NCI-H69 (cell line): ENCODE measurements at places on chromosomes 1 and 21.

GRCh38 chr1:80919426-80919825, 881.3 kb upstream of the ADGRL2 start:
- DNase-seq, result no peak

DNA sequence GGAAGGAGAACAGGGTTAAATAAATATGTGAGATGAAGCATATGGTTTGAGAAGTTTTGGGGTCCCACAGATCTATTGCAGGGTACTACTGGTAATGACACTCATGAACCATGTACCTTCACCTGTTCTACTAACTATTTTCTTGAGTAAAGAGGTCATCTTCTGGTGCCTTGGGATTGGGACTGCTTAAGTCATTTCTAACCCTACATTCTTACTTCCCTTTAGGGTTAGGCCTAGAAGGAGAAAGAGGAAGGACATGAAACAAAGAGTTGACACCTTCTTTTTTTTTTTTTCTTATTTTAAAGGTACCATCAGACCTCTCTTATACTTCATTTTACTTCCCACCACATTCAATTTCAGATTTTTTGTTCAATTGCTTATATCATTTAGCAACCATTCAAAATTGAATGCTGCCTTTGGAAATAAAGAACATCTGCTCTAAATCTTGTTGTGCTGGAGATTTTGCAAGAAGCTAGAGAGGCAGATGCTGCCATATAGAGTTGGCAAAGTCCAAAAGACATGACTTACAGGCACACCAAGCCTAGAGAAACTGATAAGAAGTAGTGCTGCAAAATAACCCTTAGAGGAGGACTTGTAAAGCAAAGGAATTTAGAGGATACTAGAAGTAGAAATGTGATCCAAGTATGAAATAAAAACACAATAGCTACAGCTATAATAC, 374.4 kb upstream of the ST6GALNAC5 start:
- no peak for DNase-seq

DNA sequence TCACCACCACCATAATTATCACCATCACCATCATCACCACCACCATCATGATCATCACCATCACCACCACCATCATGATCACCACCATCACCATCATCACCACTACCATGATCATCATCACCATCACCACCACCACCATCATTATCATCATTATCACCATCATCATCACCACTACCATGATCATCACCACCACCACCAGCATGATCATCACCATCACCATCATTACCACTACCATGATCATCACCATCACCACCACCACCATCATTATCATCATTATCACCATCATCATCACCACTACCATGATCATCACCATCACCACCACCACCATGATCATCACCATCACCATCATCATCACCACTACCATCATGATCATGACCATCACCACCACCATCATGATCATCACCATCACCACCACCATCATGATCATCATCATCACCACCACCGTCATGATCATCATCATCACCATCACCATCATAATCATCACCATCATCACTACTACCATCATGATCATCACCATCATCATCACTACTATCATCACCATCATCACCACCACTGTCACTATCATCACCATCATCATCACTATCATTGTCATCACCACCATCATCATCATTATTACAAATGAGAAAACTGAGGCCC, 60.2 kb downstream of the TRABD2B start:
- no peak for DNase-seq

DNA sequence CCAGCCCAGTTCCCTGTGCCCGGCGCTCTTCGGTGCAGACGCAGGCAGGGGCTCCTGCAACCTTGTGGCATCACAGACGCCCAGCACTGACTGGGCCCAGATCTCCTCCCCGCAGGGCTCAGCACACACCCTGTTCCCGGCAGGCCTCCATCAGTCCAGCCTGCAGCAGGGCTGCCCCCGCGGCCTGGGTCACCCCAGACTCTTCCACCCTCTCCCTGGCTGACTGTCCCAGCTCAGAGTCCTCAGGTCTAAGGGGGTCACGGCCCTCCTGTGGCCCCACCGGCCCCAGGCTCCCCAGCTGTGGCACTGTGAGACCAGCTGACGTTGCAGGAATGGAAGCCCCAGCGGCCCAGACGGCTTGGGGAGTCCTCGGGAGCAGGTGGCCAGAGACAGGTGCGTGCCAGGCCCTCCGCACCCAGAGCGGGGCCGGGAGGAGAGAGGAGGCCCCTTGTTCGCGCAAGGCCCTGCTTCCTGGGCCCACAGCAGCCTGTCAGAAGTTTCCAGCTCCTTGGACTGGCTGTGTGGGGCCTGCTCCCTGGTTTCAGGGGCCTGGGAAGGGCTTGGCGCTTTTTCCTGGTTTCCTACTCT, 4.2 kb downstream of the B3GALT6 start:
- no peak for DNase-seq

GRCh38 chr1:240115831-240116230, 24.1 kb downstream of the FMN2 start:
- DNase-seq, result peak; percentile 22

- DNase-seq, result no peak
These were observed 86.6 kb downstream of the PRDM2 start for GRCh38 chr1:13786541-13786940.

DNA sequence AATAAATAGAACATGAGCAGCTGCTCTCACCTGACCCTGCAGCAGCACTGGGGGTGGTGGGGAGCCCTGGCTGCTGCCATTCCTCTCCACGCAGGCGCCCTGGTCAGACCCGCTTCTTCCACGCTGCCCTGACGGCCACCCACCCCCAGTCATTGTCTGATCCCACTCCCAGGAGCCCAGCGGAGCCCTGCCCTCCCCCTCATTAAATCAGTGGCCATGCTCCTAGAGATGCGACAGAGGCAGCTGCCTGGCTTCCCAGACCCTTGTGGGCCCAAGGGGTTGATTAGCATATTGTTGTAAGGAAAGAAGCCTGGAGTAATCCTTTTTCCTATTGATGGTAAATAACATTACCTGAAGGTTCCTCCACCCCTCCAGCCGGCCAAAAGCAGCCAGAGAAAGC, 301.5 kb downstream of the RRAGC start:
- DNase-seq, result no peak

DNA sequence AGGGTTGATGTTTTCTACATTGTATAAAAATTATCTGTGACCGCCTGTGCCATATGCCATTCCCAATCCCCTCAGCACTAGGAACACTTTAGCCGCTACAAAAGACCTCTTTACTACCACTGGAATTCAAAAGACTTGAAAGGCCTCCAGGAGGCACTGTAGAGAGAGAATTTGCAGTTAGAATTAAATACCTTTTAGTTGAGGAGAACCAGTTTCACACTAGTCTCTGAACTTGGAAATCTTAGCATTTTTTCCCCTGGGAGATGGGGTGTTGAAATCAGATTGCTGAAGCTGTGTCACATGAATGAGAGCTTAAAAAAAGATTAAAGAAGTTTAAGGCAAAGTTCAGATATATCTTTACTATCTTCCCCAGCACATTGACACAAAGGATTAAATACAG, 291.0 kb downstream of the ADGRL2 start:
- DNase-seq, result no peak

DNA sequence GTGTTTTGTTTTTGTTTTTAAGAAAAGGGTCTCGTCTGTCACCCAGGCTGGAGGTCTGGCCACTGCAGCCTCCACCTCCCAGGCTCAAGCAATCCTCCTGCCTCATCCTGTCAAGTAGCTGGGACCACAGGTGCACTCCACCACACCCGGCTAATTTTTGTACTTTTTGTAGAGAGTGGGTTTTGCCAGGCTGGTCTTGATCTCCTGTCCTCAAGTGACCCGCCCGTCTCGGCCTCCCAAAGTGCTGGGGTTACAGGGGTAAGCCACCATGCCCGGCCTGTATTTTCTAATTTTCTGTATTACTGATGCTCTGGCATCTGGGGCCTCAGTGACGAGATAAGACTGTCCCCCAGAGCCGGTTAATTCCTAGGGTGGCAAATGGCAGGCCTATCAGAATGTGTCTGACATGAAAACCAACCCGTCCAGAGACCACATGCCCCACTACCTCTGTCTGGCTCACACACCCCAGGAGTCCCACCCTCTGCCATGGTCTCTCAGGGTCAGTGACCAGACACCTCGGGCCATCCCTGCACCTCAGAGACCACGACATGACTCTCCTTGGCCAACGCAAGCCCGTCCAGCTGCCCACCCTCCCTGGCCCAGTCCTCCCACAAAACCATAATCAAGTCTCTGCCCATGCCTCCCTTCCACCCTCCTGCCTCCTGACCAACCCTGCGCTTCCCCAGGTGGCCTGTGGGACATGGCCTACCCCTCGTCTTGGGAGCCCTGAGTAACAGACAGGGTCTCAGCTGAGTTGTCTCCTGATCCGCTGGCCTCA, 12.5 kb downstream of the NPHP4 start:
- no peak for DNase-seq

- no peak for DNase-seq
These were observed 25.7 kb downstream of the EPHA10 start for GRCh38 chr1:37739222-37739621.

- peak; percentile 2 for DNase-seq
These were observed 184.2 kb upstream of the USP24 start for GRCh38 chr1:55399346-55399745.

GRCh38 chr1:241235256-241235897, 121.6 kb downstream of the RGS7 start:
- peak; percentile 47 for DNase-seq

- DNase-seq, result no peak
These were observed 273.0 kb downstream of the LTN1 start for GRCh38 chr21:28719723-28720122.

DNA sequence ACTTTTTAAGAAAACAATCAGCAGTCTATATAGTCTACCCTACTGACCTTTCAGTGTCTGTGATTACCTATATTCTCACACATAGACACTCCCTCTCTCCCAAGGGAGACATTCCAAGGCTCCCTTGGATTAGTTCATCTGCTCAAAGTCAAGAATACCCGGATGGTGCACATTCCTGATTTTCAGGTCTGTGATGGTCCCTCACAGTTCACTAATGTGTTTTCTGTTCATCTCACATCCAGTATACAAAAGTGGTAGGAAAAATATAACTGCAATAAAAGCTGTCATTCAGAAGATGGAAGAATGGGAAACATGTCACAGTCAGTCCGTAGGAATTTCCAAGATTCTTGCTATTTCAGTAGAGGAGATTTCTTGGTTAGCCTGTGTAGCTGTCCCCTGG, 224.1 kb upstream of the CACYBP start:
- no peak for DNase-seq

GRCh38 chr1:93619507-93620171, 62.0 kb downstream of the BCAR3 start:
- DNase-seq, result peak; percentile 65

GRCh38 chr21:38790961-38791360, 14.8 kb upstream of the ETS2 start:
- DNase-seq, result no peak

- DNase-seq, result peak; percentile 32
These were observed 8.7 kb downstream of the FGR start for GRCh38 chr1:27626031-27626935.

- no peak for DNase-seq
These were observed 27.8 kb downstream of the UCK2 start for GRCh38 chr1:165855010-165855838.

- peak; percentile 42 for DNase-seq
These were observed 58.1 kb upstream of the SIM2 start for GRCh38 chr21:36640721-36641244.
